Muscle of arm (tissue), 14 donors: ENCODE measurements at places on chromosomes 12 and 14. TPM values are rescaled to one million over a fixed set of nuclear protein-coding genes. Genes with fewer than 3 reads are reported as not detected.

HPD gene
- polyA plus RNA-seq, result not detected

DNA sequence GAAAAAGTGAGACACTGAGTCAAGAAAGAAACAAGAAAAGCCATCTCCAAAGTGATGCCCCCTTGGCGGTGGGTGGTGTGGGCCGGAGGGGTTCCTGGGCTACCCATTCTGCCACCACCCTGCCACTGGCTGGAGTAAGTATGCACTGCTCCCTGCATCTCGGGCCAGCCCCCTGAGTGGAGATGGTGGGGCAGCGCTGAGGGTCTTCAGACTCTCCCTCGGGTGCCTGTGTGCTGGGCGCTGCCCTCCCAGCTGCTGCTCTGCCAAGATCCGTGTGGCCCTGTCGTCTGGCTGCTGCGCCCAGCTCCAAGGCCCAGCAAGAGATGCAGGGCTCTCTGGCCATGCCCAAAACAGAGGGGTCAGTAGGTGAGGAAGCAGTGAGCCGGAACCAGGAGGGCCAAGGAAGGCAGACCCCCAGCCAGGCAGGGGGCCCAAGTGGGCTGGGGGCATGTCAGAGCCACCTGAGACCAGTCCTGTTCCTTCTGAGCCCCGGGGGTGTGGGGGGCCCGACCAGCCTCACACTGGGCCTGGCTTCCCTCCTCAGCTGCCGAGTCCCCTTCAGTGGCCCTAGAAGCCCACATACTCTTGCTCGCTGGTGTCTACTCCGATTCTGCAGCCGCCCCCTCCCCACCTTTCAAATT is 5.2 kb downstream of the GPR132 start:
- no peak for DNase-seq

CLEC6A gene
- not detected for polyA plus RNA-seq

DNA sequence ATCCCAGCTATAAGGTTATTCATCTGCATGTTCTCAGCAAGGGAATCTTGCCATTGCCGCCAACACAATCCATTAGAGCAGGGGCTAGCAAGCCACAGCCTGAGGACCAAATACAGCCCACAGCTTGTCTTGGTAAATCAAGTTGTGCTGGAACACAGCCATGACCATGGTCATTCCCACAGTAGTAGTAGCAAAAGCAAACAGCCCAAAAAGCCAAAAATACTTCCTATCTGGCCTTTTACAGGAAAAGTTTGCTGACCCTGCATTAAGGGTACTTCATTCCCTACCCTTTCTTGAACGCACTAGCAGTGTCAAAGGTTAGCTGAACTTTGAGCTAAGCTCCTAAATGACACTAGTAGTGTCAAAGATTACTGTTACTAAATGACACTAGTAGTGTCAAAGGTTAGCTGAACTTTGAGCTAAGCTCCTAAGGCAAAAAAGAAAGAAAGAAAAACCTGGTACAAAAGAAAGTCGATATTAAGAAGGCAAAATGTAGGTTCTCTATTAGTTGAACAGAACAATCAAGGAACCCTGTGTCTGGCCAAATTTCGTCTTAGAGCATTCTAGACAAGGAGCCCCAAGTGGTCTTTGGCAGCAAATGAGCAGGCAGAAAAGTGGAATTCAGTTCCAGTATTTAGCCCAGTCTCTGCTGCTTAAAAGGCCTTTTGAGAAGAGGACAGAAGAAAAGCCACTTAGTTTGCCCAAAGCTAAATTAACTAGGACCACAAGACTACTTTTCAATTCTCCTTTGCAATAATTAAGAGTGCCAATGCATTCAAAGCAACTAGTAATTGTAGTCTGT is 67.7 kb downstream of the NT5DC3 start:
- DNase-seq, result no peak

DNA sequence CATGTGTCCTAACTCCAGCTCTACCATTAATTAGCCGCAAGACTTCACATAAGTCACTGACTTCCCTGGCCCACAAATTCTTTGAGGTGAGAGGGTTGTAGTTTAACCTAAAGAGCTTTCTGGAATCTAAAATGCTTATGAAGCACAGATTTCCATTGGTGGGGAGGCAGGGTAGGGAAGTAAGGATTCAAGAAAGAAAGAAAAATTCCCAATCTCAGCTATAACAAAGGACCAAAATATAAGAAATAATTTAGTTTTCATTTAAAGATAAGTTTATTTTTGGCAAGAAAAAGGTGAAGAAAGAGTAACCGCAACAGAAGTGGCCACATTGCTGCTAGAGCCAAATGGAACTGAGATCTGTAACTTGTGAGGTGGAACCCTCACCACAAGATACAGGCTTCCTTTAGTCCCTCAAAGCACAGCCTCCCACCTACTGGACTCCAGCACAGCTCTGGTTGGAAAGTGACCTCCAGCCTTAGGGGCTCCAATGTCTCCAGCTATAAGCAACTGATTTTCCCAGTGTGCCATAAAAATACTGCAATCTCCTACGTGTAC is 23.6 kb downstream of the DAD1 start:
- no peak for DNase-seq

GRCh38 chr12:2432856-2433255 is 361.9 kb upstream of the FKBP4 start:
- no peak for DNase-seq
